ENCODE measurements at places on chromosomes 5 and 9.
A peak's percentile ranks its signal among the peaks of the same experiment; 100 is the strongest.

DNA sequence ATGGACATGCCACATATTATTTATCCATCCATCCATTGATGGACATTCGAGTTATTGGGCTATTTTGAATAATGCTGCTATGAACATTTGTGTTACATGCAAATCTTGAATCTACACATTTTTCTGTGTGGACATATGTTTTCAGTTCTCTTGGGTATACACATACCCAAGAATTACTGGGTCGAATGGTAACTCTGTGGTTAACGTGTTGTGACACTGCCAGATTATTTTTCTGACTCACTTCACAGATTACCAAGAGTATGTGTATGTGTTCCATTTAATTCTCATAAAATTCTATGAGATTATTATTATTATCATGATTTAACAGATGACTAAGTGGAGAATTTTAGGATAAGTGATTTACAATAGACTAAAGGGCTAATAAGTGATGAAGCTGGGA lies 26.7 kb downstream of the CYFIP2 start:
- no peak for DNase-seq

GRCh38 chr9:115847216-115847615 lies 306.4 kb upstream of the PAPPA start:
- DNase-seq = no peak

GRCh38 chr5:91469517-91470165 lies 86.5 kb upstream of the ARRDC3 start:
- DNase-seq = no peak

DNA sequence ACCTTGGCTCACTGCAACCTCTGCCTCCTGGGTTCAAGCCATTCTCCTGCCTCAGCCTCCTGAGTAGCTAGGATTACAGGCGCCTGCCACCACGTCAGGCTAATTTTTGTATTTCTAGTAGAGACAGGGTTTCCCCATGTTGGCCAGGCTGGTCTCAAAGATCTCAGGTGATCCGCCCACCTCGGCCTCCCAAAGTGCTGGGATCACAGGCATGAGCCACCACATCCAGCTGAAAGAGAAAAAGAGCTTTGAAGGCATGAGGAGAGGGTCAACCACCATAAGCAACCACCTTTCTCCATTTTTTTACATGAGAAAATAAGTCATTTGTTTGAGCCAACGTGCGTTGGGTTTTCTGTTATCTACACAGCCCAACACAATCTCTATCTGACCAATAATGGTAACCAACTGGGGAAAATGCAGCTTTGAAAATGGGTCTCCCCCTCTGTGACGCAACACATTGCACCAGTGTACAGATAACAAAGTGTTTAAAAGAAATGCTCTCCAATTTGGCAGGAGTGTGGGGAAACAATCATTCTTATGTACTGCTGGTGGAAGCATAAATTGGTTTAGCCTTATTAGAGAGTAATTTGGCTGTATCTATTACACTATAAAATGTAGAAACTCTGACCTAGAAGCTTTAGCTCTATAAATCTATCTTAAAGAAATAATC lies 45.8 kb upstream of the ZBTB43 start:
- no peak for DNase-seq

- no peak for DNase-seq
Measured at GRCh38 chr5:31853398-31854135, 214.6 kb downstream of the PDZD2 start.

DNA sequence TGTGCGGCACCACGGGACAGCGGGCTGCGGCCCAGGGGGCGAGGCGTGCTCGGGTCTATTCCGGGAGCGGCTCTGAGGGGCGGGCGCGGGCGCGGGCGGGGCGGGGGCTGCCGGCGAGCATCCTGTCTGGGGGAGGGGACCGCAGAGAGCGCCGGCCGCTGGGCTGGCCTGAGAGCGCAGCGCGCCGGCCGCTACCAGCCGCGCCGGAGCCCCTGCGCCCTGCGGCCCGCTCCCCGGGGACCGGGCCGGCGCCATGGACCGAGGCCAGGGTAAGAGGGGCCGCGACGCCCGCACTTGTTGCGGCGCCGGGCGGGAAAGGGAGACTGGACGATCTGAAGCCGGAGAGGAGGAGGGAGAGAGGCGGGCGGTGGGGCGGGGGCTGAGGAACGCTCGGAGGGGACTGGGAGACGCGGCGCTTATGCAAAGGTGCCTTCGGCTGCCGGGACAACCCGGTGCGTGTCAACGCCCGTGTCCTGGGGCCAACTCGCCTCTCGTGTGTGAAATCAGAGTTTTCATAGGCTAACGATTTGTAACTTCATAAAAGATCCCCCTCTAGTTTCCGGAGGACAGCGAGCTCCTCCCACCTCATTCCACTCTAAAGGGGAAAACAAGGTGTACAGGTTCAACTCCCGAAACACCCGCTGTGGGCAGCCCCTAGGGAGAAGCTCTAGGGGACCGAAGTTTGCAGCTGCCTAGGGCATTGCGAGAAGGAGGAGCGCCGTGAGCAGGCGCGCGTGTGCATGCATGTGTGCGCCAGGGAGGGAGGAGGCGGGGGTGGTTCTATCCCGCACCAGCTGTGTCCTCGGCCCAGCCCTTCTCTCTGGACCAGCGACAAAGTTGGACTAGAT lies at the start of gene AFAP1L1:
AFAP1L1 (plus strand) TSS at position 144 of the 848 bp plus-strand sequence; CDS start at position 254, 110 bp downstream.
- no peak for DNase-seq

GRCh38 chr5:168174376-168174775 lies 117.1 kb upstream of the WWC1 start:
- no peak for DNase-seq

GRCh38 chr9:111853450-111853827 lies 43.2 kb upstream of the UGCG start:
- no peak for DNase-seq

GRCh38 chr5:171499611-171500010 lies 80.2 kb downstream of the FGF18 start:
- DNase-seq = no peak

- DNase-seq = no peak
Measured at GRCh38 chr9:107742531-107743309, 253.2 kb upstream of the KLF4 start.

- DNase-seq = no peak
Measured at GRCh38 chr5:142644127-142644526, 41.8 kb downstream of the FGF1 start.

DNA sequence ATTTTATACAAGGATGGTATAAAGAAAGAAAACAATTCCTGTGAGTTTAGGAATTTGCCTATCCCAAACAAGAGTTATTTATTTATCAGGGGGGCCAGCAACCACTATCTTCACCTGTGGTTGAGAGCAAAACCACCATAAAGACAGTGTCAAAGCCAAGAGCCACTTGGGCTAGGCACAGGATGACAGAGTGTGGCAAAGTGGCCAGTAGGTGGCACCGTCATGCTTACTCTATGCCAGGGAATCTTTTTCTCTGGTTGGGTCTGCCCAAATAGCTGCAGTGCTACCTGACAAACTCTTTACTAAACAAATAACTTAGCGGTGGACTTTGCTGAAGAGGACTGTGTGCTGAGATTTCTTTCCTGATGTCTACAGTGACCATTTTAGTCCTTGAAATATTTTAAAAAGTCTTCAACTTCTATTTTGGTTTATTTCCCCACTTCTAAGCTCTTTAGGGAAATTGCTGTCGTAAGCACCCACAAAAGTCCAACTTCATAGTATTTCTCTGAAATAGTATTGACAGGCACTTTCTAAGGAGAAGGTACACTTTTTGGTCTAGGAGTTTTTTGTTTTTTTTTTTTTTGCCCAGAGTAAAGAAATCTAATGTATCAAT lies 285.0 kb downstream of the RFX3 start:
- DNase-seq = peak; percentile 37

GRCh38 chr9:121718084-121718483 lies 66.7 kb downstream of the DAB2IP start:
- DNase-seq = no peak

- DNase-seq = no peak
Measured at GRCh38 chr5:151584057-151584937, 6.8 kb downstream of the FAT2 start.

DNA sequence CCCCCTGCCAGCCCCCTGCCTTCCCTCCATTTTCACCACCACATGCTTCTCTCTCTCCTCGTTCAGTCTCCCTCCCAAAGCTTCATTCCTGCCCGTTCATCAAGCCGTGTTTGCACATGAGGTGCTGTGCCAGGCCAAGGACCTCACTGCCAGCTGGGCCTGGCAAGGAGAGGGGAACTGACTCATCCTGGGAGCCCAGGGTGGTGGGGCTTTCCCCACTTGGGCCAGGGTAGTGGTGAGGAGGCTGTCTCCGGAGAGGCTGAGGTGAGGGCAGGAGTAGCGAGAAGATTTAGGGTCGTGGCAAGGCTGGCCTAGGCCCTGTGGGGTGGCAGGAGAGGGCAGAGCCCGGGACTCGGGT lies 30.4 kb upstream of the NOTCH1 start:
- no peak for DNase-seq

- no peak for DNase-seq
Measured at GRCh38 chr9:25119041-25119440, 559.2 kb downstream of the TUSC1 start.

DNA sequence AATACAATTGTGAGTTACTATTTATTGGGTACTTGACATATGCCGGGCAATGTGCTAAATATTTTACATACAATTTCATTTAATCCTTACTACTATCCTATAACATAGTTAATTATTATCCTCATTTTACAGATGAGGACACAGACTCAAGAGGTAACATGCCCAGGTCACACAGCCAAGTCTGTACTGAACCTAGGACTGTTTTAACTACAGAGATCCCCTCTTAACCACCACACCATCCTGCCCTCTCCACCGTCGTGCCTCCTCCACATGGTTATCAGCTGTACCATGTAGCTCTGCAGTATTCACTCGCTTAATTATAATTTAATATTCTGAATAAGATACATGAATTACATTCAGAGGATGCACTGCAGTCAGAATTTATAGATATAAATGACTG lies 5.3 kb downstream of the RAB14 start:
- no peak for DNase-seq

DNA sequence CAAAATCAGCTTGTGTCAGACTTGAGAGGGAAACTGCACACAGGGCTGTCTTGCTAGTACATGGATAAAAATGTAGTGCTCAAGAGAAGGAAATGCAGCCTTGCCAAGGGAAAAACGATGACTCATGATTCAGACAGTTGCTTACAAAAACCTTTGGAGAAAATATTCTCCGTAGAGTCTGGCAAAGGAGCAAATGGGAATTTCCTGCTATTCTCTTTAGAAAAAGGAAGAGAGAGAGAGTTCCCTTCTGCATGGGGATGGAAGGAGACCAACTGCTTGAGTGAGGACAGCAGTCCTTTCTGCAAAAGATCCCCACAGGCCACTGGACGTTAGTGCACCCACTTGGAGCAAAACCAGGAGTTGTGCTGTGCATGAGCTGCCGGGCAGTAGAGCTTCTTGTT lies 7.6 kb downstream of the IFNB1 start:
- DNase-seq = no peak

DNA sequence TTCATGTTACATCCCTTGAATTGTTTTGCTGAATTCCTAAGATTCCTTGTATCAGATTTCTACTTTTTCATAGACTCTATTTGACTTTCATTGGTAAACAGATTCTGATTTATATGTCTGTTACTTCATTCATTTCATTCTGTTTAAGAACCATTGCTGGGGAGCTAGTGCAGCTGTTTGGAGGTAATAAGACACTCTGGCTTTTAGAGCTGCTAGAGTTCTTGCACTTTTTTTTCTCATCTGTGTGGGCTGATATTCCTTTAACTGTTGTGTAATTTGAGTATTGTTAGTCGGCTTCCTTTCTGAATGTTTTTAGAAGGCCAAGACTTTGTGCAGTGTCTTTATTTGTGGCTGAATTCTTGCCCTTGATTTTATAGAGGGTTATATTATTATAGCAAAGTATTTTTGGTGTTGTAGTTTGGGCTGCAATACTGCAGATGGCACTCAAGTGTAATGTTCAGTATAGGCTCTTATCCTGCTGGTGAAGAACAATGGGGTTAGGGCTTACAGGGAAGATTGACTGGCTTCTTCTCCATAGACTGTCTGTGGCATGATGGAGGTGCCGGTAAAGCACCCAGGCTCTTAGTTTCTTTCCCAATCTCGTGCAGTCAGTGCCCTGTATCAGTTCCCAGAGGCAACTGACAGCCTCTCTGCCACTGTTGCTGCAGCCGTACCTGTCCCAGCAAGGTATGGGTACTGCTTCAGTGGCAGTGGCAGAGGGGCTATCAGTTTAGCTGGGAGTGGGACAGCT lies 162.2 kb downstream of the OXCT1 start:
- DNase-seq = no peak

- no peak for DNase-seq
Measured at GRCh38 chr9:110202232-110202631, 5.7 kb downstream of the C9orf152 start.

DNA sequence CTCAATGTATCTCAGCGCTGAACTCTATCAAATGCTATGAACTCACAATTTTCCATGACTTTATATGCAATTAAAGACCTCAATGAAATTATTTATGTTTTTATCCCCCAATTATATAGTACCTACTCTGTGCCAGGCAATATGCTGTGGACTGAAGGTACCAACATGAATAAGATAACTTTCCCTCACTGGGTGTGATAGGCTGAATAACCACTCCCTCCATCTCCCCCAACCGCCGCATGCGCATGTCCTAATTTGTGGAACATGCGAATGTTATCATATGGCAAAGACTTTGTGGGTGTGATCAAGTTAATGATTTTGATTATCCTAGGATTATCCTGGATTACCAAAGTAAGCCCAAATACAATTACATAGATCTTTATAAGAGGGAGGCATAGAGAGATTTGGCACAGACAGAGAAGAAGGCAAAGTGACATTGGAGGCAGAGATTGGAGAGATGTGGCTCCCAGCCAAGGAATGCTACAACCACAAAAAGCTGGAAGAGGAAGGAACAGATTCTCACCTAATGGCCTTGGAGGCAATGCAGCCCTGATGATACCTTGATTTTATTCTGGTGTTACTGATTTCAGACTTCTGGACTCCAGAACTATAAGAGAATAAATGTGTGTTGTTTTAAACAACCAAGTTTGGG lies 149.1 kb upstream of the VCAN start:
- no peak for DNase-seq

GRCh38 chr5:12902611-12903010 lies 998.4 kb upstream of the CTNND2 start:
- DNase-seq = no peak

DNA sequence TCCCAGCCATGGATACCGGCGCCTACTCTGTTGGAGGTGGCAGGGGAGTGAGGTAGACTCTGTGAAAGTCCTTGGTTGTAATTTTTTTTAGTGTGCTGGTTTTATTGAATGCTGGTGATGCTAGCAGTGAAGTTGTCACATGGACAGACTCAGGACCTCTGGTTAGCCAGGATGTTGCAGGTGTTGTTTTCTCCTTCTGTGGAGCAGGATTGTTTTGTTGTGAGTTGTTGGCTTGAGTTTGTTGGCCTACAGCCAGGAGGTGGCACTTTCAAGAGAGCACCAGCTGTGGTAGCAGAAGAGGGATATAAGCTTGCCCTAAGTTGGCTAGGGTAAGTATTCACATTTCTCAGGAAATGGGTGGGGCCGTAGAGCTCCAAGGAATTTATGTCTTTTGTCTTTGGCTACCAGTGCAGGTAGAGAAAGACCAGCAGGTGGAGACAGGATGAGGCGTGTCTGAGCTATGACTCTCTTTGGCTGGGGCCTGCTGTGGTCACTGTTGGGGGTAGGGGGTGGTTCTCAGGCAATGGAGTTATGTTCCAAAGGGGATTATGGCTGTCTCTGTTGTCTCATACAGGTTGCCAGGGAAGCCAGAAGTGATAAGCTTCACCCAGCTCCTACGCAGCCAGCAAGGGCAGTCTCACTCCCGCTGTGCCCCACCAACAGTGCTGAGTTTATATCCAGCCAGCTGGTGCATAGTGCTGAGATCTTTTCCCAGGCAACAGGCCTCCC lies 248.7 kb downstream of the TAF11L14 start:
- DNase-seq = no peak

Data from stimulated activated CD4-positive, alpha-beta T cell treated with anti-CD3 and anti-CD28 coated beads, Interleukin-1b, Interleukin-23, amount 100 ng/mL, for 24 hours (primary cell).